Naive thymus-derived CD8-positive, alpha-beta T cell (primary cell): ENCODE measurements at places on chromosomes 7 and 10.

DNA sequence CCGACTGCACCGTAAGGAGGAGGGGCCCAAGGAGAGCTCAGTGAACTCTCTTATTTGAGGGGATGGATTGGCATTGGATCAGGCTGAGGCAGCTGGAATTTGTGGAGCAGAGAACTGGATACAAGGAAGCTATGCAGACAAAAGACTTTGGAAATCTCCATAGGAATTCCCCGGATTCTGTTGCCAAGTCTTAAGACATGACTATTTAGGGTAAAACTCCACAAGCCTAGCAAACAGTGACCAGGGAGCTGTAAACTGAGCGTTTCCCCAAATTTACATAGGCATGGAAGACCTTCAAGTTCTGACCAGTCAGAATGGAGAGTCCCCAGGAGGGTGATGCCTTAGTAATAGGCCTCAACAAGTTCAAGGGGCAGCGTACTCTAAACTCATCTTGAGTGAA lies 82.5 kb upstream of the PCBD1 start:
- DNase-seq: no peak

DNA sequence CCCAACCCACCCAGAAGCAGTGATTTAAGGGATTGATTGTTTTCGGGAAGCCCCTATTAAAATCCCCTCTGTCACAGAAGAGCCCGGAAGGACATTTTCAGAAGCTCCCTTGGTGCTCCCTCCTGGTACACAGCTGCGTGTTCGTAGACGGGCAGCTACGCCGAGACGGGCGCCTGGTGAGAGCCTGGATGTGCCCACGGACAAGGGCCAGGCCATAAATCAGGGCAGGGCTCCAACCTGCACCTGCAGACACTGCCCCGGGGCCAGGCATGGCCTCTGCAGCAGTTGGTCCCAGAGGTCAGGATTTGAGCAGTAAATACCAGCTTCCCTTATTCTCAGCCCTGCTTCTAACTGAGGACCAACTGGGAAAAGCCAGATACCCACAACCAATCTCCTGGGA lies 106.8 kb downstream of the PAXIP1 start:
- no peak for DNase-seq

DNA sequence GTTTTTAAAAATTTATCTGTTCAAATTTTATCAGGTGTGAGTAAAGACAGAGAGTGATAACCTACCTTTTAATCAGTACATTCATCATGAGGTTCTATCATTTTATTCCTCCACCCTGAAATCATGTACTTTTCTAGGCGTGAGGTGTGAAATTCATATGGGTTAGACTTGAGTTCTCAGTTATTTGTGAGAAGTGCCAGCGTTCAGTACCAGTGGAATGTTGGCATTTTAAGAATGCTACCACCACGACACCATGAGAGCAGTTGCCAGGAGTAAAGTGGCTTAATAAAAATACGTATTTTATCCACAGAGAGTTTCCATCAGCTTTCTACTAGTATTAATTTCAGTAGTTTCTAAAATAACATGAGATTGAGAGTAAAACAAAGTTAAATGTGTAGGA lies 104.1 kb upstream of the FERD3L start:
- DNase-seq: no peak

DNA sequence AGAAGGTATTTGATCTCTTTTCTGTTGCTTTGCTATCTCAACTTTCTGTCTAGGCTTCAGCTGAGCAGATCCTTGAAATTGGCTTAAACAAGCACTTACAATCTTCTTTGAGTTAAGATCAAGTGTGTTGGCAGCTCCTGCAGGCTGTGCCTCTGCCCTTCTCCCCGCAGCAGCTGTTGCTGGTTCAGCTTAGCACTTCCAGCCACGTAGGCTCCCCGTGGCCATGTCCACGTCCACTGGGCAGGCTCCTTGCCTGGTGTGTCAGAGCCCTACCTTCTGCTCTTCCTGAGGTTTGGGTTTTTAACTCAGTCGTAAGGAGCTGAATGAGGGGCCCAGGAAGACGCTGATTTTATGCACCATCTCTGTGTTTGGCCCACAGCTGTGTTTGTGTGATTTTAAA lies 47.2 kb downstream of the CAMK1D start:
- no peak for DNase-seq

DNA sequence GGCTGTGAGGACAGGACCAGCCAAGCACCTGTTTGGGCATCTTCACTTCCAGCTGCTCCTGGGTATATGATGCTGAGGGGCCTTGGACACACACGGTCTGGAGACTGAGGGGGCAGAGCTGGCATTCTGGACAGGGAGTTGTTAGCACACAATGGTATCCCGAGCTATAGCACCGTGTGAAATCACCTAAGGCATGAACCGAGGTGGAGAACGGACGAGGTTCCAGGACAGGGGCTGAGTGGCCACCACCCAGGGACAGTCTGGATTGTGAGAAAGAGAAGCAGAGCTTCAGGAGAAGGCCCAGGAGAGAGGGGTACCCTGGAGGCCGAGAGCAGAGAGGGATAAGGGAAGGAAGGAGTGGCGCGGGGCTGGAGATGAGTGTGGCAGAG lies 571.8 kb downstream of the TCERG1L start:
- DNase-seq: no peak

GRCh38 chr10:70331486-70332268 lies 47.9 kb upstream of the NPFFR1 start:
- no peak for DNase-seq

GRCh38 chr10:71494476-71494875 lies 97.8 kb downstream of the CDH23 start:
- DNase-seq: no peak

DNA sequence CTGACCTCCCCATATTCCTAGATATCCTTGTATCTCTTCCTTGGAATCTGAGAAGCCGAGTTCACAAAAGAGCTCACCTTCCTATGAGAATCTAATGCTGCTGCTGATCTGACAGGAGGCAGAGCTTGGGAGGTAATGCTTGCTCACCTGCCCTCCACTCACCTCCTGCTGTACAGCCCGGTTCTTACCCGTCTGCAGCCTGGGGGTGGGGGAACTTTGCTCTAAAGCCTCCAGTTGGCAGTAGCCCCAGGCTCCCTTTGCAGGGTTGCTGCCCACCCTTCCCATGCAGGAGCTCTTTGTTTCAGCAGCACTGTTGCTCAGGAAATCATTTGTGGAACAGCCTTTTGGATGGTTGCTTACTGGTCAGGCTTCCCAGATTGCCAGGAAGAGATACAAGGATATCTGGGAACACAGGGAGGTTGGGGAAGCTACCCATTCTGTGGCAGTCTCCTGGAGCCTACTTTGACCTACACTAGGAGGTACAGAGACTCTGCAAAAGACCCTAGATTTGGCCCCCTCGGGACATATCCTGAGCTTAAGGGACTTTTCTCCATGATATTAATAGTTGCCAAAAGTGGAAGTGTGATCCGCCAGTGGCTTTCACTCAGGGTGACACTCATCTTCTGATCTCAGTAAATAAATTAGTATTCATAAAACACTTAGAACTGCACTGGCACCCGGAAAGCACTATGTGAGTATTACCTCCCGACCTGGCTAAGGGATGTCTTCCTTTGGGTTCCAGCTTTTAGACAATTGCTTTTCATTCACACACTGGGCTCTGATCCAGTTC lies 363.7 kb upstream of the PODXL start:
- no peak for DNase-seq

DNA sequence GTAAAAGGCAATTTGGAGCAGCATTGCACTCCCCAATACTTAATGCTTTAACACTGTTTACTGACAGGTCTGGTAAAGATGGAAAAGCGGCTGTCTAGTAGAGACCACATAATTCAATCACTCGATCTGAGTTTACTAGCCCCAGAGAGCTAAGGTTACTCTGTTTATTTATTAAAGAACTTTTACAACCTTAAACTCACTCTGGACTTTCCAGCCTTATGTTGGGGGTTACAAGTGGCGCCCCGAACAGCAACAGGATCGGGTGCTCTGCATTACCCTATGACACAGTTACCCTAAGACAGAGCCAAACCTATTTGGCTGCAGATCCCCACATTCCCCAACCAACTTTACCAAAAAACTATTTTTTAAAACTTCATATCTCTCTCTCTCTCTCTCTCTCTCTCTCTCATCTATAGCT lies 43.9 kb downstream of the MRPS24 start:
- DNase-seq: no peak

- DNase-seq: no peak
Observed at GRCh38 chr7:28686418-28686800, 271.7 kb downstream of the TRIL start.

- no peak for DNase-seq
Observed at GRCh38 chr7:42263971-42264370, 27.0 kb upstream of the GLI3 start.

DNA sequence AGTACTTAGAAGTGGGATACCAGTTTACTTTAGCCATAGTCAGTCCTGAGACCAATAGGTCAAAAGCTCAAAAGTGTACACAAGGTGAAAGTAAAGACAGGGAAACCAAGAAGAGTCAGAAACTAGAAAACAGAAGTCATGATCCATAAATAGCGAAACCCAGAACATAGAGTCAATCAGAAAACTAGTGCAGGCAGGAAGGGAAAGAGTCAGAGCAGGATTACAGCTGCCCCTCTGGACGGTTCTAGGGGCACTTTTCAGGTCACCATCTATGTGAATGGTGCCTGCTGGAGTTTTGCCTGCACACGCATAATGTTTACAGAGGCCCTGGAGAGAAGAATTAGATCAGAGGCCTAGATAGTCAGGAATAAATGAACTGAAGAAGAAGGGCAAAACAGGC lies 22.4 kb upstream of the DMTF1 start:
- no peak for DNase-seq

- DNase-seq: no peak
Observed at GRCh38 chr7:43295429-43295828, 183.0 kb downstream of the HECW1 start.

DNA sequence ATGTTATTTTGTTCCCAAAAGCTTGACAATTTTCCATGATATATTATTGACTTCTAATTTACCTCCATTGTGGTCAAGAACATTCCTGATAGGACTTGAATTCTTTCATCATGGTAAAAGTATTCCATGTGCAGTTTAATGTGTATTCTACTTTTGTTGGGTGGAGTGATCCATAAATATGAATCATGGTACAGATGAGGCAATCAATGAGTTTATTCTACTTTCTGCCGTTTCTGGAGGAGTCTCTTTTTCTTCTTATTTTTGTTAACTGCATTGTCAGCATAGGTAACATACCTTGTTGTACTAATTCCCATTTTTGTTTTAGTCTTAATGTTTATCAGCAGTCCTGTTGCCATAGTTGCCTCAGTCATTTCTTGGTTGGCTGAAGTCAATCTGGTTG lies 69.6 kb downstream of the SHOC2 start:
- no peak for DNase-seq

DNA sequence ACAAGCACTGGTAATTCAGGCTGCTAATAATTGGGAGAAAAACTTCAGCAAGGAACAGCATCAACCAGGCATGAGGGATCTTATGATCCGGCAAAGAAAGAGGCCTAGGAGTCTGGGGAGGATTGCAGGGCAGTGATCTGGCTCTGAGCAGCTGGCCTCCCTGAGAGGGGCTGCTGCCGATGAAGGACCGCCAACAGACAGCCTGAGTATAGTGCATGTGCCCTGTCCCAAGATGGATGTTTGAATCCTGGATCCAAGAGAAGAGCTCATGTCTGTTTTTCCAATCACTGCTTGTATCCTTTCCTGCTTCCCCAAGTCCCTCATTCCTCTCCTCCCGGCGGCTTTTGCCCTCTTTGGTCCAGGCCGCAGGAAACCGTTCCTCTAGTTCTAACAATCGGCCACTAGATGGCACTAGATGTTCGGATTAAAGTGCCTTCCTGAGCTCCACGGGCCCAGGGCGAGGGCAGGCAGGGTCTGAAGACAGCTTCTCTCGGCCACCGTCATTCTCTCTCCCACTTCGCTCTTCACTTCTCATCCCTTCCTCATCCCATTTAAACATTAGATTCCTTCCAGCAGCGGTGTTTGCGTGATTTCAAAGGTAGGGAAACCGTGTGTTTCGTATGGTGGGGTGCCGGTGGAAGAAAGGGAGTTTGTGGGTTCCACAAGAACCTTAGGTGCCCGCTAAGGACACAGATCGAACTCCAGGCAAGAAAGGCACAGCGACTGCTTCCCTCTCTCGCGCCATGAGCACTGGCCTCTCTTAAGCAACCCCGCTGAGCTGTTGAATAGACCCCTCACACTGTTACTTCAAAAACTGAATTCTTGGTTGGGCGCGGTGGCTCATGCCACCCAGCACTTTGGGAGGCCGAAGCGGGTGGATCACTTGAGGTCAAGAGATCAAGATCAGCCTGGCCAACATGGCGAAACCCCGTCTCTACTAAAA lies 82.4 kb downstream of the ADCYAP1R1 start:
- DNase-seq: peak; percentile 34

- no peak for DNase-seq
Observed at GRCh38 chr10:84525120-84525806, 196.9 kb downstream of the CCSER2 start.

GRCh38 chr7:140657891-140658290 lies 14.9 kb upstream of the ADCK2 start:
- DNase-seq: no peak

- DNase-seq: no peak
Observed at GRCh38 chr10:124125305-124126116, 32.1 kb upstream of the CHST15 start.

DNA sequence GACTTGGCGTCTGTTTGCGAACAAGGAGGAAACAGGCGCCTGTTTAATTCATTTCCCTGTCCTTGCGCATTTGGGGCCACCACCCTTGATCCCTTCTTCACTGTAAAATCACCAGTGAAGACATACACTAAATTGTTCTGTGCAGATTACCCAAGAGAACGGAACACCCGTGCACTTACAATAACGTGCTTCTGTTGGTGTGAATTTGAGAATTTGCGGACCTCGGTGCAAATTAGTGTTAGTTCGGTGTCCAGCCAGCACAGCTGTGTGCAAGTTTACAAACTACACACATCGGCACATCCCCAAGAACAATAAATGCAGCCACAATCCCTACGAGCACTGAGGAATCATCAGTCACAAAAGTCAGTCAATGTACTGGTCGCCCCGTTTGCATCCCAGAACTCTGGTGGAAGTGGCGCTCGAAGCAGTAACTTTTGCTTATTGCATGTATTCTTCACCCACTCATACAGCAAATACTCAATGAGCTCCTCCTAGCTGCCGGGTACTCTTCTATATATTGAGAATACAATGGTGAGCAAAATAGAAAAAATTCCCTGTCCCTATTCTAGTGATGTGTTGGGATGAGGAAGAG lies 786 bp upstream of the CNOT4 start:
- DNase-seq: no peak

DNA sequence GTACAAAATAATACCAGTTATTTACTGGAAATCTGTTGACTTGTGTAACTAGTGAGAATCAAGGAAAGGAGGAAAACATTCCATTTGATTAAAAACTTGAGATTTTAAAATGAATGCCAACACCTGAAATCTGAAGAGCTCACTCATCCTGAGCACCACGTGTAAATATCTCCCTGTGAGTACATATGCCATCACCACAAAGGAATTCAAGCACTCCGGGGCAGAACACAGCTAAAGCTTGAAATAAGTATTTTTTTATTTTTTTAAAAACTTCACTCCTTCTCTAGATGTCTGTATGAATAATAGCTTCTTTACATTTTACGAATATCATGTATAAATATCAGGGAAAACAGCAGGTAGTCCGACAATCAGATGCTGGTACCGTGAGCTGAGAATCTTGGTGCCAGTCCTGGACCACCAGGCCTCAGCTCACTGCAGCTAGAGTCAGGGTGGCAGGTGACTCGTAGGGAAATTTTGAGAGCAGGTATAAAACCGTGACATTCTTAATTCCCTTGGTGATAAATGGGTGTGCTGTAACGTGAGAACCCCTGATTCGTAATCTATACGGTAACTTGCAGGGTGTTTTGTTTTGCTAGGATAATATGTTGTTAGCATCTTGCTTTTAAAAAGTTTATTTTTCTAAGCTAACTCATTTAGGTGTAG lies 12.7 kb downstream of the LMTK2 start:
- no peak for DNase-seq

- no peak for DNase-seq
Observed at GRCh38 chr10:126372396-126372795, 15.9 kb downstream of the ADAM12 start.

- DNase-seq: no peak
Observed at GRCh38 chr10:128324058-128324827, 198.0 kb upstream of the MKI67 start.
